ENCODE measurements at places on chromosomes 5 and 9.

- no peak for DNase-seq
Measured at GRCh38 chr5:98334946-98335345, 438.5 kb upstream of the RGMB start.

- DNase-seq, result no peak
Measured at GRCh38 chr5:114561415-114561814, 199.5 kb downstream of the KCNN2 start.

DNA sequence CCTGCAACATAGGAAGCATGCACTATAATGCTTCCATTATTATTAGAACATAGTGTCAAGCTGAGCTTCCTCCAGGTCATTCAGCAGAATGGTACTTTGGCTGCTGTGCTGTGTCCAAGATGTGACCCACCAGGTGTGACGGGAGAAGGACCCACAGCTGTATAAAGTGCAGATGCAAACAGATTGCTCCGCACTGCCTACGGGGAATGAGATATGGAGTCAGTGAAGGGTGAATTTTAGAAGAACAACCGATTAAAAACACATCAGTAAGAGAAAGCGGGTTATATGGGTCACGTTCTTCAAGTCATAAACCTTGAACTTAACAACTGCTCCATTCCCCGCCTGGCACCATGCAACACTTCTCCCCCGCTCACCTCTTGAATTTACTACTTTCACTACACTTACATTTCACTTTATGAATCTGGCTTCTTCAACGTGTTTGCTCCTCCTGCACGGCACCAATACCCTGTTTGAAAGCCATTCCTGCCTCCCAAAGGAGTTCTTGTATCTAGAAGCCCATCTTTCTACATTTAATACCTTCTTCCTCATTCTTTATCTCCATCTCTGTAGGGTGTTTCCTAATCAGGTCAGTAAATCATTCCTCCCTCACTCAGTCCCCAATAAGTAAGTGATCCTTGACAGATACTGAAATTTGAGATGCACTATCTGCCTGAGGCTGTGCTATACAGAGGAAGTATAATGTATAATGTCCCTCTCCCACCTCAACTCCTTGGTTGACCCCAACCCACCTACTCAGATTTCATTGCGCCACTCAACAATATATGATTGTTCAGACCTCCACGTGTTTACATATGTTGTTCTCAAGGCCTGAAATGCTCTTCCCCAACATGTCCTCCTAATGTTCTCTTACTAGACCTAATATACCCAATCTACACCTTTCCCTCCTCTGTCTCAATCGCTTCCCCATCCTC lies 25.9 kb downstream of the BRINP1 start:
- DNase-seq, result no peak

DNA sequence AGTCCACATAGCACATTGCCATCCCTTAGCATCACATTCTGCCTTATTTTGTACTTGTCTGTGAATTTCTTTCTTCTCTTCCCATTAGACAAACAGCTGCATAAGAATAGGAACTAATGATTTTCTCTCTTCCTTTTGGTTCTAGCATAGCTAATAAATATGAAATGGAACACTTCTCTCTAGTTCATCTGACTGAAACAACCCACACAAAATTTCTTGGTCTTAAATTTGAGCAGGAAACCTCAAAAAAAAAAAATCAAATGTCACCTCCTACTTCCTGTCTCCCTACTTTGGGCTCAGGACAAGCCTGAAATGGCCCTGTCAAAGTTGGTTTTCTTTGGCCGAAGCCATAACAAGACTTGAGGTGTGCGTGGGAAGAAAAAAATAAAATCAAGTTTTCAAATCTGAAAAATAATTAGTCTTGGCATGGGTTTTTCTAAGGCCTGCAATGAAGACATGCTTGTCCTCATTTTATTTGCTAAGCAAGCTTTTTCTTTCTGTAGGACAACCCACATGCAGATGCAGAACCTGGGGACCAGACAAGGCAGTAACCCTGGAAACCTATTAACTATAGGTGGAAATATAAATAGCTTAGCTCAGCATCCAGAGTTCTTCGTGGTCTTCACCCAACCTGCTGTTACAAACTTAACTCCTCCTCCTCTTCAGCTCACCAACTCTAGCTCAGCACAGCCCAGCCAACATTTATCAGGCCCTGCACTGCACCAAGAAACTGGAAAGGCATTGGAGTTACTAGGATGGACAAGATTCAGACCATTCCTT lies 523.5 kb upstream of the KLF4 start:
- DNase-seq, result no peak

- DNase-seq, result no peak
Measured at GRCh38 chr9:120979797-120980196, 53.2 kb upstream of the TRAF1 start.

GRCh38 chr9:36899406-36899805 lies 134.7 kb downstream of the PAX5 start:
- no peak for DNase-seq

DNA sequence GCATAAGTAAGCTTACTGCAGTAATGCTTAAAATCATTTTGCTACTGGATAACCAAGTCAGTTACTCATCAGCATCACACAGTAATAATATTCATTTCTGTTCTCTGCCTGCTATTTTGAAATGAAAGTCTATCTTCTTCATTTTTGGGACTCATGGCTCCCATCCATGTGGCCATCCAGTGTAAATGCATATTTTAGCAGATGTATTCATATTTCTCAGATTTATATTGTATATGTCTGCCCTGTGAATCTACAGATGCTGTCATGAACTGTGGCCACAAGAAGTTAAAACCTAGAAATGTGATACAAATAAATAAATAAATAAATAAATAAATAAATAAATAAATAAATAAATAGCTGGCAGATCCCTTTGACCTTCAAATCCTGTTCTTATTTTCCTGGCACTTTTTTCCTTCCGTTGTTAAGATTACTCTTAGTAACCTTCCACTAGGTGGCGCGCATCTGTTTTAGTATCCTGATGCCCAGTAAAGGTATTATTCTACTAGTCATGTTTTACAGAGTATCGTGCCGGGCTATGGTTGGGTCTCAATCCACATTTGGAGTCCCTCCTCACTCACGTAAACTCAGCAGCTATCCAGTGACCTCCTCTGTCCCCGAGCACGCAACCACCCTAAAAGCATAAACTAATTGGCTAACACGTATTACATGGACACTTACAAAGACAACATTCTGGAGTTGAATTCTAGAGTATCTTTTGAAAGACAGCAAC lies 79.2 kb upstream of the IL7R start:
- DNase-seq, result peak; percentile 50

GRCh38 chr9:14909961-14910805 lies at the start of gene FREM1:
Gene FREM1 (minus strand): TSS chr9:14910428. CDS start chr9:14868977, 41,451 bp downstream.
- DNase-seq, result no peak

GRCh38 chr9:129548571-129549135 lies 72.2 kb downstream of the C9orf50 start:
- no peak for DNase-seq

- no peak for DNase-seq
Measured at GRCh38 chr5:124639095-124639665, 107.3 kb downstream of the ZNF608 start.

DNA sequence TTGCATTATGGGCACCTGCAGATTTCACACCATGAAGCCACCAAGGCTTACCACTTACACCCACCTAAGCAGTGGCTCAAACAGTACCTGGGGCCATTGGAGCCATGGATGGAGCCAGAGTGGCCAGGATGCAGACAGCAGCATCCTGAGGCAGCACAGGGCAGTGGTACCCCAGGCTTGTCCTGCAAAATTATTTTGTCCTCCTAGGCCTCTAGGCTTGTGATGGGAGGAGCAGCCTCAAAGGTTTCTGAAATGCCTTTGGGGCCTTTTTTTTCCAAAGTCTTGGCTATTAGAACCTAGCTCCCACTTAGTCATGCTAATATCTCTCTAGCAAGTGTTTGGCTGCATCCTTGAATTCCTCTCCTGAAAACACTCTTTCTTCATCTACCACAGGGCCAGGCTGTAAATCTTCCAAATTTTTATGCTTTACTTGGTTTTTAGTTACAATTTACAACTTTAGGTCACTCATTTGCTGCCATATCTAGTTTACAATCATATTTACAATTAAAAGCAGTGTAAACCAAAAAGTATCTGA lies 15.7 kb downstream of the TMC1 start:
- no peak for DNase-seq

DNA sequence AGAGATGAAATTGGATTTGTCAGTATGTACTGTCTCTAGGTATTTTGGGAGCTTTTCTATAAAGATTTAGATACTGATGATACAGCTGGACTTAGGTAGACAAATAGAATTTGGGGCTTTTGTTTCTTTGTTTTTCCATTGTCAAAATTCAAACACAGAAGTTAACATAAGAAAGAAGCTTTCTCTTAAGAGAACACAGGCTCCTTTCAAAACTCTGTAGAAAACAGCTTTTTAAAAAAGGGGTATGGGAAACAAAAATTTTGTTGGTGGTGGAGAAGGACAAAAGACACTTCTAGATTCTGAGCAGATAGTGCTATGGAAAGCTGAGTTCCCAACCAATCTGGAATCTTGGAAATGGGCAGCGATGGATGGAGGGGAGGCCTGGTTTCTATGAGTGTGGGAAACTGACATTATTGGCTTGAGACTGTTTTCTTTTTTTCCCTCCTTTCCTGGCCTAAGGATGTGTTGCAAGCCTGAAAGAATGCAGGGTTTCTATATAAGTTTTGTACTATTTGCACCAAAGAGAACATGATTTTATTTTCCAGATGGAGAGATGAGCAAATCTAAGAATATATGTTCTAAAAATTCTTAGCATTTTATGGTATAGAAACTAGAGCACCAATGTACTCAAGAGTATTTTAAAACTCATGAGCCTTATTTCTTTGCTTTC lies 240.0 kb downstream of the PRR16 start:
- no peak for DNase-seq

DNA sequence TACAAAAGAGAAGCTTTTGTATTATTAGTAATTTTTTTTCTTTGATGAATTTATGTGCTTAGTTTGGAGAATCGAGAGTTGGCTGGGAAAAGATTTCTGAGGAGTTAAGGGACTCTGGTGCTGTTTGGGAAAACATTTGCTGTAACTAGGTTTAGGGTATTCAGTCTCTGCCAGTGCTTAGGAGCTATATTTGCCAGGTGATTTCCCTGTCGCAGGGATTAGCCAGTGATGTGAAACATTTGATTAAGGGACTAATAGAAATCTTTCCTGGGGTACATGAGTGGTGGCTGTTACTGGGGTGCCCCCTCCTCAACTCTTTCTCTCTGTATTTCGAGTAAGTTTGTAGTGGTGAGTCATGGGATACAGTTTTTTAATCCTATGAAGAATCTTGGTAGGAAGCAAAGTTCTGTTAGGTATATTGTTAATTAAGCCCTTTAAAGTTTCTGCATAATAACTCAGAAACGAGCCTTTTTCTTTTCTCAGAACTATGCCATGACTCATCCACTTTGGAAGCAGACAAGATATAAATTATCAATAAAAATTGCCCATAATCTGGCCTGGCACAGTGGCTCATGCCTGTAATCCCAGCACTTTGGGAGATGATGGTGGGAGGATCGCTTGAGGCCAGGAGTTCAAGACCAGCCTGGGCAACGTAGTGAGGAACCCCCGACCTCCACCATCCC lies 18.6 kb downstream of the RGMB start:
- no peak for DNase-seq

DNA sequence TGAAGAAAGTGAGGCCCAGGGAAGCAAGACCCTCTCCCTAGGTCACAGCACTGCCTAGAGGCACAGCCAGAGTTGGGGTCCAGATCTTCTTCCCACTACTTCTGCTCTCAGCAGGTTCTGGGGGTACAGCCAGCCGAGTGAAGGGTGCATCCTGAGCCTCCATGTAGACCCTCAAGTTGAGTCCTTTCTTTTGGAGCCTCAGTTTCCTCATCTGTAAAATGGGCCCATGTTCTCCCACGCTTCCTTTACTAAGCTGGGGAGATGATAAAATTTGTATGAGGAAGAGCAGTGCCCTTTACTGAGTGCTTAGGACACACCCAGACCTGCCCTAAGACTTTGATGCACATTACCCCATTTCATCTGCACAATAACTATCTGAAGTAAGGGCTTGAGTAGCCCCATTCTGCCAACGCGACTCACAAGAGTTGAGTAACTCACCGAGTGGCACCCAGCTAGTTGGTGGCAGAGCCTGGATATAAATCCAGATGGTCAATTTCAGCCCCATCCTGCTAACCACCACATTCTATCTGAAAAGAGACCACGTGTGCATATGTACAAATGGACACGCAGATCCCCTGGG lies 64.3 kb upstream of the GGTA1 start:
- DNase-seq, result no peak

DNA sequence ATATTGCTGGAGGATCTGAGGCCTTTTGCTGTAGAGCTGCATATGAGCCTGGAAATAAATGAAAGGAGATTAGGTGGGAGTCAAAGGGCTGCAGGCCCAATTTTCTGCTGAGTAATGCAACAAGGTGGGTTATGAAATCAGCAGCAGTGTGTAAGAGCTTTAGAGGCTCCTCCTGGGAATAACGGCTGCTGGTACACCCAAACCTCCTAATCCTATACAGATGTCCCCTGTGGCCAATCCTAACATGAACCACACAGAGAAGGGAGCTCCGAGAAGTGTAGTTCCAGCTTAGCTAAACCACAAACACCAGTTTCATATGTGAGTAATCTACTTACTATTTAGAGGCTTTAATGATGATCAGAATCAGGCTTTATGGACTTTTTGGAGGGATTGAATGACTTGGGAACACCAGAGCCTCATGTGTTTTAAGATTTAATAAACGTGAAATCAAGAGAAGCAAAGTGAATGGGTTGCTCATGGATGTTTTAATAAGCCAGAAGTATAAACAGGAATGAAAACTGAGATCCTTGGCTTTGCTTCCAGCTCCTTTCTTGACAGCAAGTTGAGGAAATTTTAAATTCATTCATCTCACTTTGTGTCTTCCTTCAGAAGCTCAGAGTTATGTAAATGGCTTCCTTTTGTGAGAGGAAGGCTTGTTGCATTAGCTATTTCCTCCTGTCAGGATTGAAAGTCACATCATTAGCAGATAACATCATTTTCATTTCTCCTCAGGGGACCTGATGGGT lies 437.5 kb downstream of the TMEM232 start:
- no peak for DNase-seq

GRCh38 chr9:19471737-19472648 lies 63.2 kb downstream of the ACER2 start:
- no peak for DNase-seq

GRCh38 chr9:81538890-81539289 lies 150.5 kb downstream of the TLE1 start:
- no peak for DNase-seq

GRCh38 chr5:151924564-151925301 lies at the start of gene GLRA1:
Gene GLRA1 (minus strand): TSS chr5:151924851. CDS start chr5:151924549, 302 bp downstream.
- DNase-seq, result no peak

DNA sequence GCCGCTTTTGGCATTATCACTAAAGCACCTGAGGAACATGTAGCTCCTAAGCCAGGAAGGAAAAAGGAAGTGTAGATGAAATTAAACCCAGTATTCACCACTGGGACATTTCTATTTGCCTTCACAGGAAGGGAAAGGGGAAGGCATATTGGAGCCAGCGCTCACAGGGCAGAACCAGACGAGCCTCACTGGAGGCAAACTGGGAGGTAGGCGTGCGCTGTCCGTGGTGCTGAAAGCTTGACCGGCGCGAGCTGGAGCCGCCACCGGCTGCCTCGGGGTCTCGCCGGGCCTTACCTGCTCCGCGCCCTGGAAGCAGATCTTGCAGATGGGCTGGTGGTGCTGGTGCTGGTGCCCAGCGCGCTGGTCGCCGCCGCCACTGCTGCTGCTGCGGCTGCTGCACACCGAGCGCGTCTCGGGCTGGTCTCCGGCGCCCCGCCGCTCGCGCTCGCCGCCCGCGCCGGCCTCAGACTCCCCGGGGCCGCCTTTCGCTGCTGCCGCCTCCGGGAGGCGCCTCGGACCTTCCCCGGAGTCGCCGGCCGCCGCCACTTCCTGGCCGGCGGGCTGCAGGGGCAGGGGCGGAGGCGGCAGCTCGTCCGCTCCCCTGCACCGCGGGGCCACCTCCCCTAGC lies 732 bp downstream of the MARCHF11 start:
- no peak for DNase-seq

Measured in activated CD4-positive, alpha-beta T cell treated with anti-CD3 and anti-CD28 coated beads for 1 hour (primary cell).